Hematopoietic multipotent progenitor cell treated with erythropoietin and hydrocortisone succinate and interleukin-3 and kit ligand, for 8 days (in vitro differentiated cells): ENCODE measurements at places on chromosomes 1 and 21.
A peak's percentile ranks its signal among the peaks of the same experiment; 100 is the strongest.

DNA sequence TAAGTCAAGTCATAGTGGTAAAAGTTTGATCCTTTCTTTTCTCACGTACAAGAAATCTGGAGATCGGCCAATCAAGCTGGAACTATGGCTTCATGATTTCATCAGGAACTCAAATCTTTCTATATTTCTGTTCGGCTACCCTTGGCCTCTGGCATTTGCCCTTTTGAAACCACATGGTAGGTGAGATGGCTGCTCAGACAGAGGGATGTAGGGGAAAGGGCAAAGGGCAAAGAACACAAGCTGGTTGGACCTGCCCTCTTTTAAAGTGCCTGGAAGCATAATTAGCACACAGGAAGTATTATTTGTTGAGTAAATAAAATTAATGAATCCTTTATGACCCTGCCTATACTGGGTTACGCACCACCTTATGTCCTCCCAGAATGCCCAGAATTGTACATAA, 11.5 kb upstream of the RGS1 start:
- DNase-seq = no peak

- no peak for DNase-seq
These were observed 36.0 kb upstream of the SLAMF9 start for GRCh38 chr1:159990005-159990404.

DNA sequence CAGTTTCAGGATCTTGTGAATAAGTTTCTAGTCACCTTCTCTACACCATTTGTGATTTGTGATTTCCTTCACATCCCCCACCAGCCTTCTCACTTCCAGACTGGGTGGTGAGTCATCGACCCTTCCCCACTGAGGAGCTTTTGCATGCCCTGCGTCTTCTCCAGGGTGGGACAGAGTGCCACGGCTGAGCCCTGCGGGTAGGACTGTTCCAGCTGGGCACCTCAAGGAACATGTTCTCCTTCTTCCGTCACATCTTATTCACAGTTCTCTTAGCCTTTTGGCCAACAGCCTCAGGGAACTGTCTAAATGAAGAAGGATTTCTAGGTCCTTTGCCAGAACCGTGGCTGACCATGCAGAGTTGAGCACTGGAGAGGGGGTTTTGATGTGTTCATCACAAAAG, 116.5 kb downstream of the TMEM53 start:
- no peak for DNase-seq

DNA sequence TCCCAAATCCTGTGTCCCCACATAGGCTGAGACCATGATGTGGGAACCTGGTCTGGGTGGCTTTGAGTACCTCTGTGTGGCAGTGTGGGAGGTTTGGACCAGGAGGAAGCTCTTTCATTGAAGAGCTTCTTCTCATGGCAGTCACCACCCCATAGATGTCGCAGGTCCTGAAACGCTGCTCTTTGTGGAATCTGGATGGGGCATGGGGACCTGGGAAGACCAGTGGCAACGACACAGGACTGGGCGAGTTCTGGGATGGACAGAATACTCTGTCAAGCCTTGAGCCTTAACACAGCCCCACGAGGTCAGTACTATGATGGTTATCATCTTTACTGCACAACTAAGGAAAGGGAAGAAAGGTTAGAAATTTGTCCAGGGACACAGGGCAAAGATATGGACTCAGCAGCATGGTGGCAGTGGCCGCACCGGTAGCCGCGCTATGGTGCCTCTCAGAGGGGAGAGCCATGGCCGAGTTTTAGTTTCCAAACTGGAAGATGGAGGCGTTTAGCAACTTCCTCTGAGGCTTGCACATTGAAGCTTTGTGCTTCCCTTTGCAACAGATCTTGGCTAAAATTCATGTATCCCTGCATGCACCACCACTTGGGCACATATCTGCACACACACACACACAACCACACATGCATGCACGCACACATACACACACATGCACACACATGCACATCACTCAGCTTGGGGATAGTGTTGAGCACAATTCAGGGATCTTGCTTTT, 117.7 kb upstream of the C1orf174 start:
- no peak for DNase-seq

DNA sequence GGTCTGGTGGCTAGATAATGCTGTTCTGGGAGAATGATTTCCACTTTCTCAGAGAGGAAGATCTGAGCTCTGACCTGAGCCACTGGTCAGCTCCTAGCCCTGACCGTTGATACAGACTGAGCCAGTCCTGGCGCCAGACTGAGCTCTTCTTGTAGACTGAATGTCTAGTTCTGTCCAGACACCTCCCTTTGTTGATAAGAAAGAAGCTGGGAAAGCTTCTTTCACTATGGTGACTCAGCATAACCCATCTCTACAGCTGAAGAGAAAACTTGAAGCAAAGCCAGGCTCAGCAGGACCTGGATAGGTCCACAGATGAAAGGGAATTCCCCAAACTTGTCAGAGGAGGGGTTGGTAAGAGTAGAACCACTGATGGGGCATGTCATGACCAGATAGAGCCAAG, 9.9 kb upstream of the TRABD2B start:
- peak; percentile 54 for DNase-seq

DNA sequence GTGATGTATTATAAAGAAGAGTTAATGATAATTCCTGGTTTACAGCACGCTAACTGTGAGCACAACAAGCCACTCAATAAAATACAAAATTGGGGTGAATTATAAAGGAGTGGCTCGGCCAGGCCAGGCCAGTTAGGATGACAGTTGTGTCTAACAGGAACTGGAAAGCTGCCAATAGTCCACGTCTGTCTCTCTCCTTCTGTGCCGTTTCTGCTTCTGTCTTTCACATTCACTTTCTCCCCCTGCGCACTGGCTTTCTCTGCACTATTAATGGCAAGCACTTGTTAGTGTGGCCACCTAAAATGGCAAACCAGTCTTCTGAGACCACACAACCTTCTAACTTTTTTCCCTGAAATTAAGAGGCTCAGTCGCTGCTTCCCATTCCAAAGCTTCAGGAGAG, 394.3 kb downstream of the NTNG1 start:
- DNase-seq = peak; percentile 4

DNA sequence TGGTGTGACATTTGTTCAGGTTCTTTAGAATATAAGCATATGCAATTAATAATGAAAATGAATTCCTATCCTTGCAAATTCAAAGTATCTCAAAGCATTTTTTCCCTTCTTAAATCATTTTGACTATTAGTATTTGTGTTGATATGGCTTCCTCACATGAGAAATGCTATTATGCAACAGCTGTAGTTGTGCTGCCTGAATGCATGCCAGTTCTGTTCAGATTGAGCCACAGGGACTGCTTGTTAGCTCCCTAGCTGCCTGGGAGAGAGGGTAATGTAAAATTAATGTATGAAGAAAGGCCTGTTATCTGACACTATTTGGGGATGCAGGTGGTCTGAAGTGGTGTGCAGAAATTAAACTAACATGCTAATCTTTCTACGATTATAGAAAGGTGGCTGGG, 45.5 kb downstream of the CACHD1 start:
- DNase-seq = no peak

- no peak for DNase-seq
These were observed 1.4 kb upstream of the TBX19 start for GRCh38 chr1:168279253-168279652.

DNA sequence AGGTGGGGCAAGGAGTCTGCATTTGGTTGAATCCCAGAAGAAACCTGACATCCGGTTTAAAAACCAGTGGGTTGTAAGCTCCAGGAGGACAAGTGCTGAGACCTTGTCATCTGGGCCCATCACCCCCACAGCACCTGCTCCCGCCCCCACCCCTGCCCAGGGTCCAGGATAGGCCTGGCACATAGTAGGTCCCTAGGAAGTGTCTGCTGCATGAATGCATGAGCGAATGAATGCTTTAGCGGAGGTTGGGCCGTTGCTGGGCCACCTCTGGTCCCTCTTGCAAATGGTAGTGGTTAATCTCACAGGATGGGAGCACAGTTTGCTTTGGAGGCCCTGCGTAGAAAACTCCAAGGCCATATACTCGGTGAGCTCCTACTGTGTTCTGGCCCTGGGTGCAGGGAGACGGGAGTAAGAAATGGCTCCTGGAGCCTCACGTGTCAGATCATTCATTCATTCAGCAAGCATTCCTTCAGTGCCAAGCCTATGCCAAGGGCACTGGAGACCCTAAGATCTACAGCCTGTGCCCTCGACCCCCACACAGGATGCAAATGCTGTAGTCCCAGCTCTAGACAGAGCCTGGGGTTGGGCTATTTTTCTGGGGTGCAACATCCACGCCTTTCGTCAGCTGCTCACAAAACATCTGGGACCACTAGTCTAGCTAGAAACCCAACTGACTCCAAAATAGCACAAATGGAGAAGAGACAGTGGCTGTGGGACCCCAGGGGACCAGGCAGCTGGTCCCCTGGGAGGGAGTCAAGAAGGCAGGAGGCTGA, 28.9 kb downstream of the EPHA2 start:
- DNase-seq = no peak

DNA sequence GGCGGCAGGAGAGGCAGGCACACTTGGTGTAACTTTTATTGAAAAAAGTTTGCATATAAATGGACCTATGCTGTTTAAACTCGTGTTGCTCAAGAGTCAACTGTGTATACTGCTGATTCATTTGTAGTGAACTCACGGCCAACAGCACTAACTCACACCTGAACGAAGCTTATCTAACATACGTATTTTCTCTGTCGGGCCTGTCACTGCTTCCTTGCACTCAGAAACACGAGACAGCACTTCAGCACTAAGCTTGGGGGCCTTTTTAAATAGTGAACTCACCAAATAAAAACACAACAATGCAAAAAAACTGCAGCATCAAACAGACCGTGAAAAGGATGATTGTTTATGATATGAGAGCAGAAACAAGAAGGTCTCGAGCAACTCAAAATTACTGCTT, 58.9 kb upstream of the NEK2 start:
- no peak for DNase-seq

GRCh38 chr21:29175408-29176134, 45.1 kb downstream of the MAP3K7CL start:
- DNase-seq = no peak

- DNase-seq = no peak
These were observed 1.9 kb upstream of the SLFNL1 start for GRCh38 chr1:41023279-41023990.

DNA sequence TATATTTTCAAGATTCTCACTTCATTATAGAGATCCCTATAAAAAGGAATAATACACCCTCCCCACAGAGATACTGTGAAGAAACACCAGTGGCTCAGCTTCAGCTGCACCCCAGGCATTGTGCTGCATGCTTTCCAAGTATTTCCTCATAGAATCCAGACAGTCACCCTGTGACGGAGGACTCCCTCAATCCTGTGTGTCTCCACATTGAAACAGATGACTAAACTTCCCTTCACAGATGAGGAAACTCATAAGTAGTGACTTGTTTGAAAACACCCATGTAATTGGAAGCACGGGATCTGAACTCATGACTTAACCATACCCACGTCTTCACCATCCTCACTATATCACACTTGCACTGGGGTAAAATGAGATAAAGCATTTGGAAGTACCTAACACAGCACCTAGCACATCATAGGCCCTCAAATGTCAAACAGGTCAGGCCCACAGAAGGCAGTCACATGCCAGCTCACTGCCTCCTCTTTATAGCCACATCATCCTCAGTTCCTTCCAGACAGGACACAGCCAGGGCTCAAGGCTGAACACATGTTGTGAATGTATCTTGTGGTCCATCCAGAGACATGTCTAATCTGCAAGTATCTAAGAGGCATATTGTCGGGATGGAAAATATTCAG, 55.2 kb downstream of the GPR161 start:
- DNase-seq = no peak

DNA sequence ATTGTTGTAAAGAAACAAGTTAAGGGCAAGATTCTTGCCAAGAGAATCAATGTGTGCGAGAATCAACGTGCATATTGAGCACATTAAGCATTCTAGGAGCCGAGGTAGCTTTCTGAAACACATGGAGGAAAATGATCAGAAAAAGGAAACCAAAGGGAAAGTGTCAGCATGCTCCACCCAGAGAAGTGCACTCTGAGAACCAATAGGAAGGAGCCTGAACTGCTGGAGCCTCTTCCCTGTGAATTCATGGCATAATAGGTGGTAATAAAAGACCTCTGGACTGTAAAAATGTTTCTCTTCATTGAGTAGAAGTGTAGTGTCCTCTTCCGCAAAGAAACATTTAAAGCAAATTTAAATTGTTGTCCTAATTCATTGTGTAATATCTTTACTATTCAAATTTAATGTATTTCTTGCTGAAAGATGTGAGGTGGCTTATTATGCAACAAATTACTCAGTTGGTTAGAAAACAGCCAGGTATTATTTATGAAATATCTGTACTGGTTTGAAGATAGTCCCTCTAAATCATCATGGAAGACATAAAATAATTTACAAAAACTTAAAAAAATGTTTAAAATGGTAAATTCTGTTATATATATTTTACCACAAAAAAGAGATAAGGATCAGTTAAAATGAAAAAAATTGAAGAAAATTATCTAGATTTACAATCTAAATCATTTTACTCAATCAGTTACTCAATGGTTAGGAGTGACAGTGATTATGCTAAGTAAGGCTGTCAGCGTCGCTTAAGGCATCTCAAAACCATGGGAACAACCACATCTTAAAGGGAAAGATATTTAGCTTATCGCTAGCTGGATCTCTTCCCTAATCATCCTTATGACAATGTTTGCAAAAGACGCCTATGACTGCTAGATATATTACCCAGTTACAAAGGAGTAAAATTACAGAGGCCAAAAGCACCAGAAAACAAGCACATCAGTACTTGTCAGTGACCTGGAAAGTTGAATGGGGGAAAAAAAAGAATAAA, 31.3 kb downstream of the NVL start:
- DNase-seq = no peak

- DNase-seq = peak; percentile 25
These were observed 27.7 kb upstream of the ELAVL4 start for GRCh38 chr1:50080904-50081586.

- DNase-seq = no peak
These were observed 17.6 kb downstream of the ENO1 start for GRCh38 chr1:8860738-8861516.

DNA sequence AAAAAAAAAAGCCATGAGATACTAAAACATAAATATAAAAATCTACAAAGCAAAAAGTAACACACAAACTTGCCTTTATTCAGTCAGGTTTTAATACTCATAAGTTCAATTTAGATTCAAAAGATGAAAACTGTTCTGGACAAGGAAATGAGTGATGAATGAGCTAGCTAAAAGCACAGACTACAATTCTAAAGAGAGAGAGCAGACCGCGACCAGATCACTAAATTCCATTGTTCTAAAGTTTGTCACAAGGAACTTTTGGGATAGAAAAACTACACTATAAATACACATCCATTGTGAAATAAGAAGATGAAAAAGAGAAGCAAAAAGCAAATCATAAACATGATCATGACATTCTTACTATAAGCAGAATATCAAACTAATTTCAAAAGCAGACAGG, 1.7 kb downstream of the ODF2L start:
- no peak for DNase-seq
